ENCODE measurements at places on chromosomes 4 and X.

GRCh38 chrX:115363372-115363771, 73.9 kb downstream of the LUZP4 start:
- no peak overlapping the region for H3K4me3 ChIP-seq
- DNase-seq: no peak
- no peaks in the 10 kb centered on the region for H3K27me3 ChIP-seq
- no peaks in the 10 kb centered on the region for H3K4me1 ChIP-seq
- no peak overlapping the region for H3K27ac ChIP-seq

DNA sequence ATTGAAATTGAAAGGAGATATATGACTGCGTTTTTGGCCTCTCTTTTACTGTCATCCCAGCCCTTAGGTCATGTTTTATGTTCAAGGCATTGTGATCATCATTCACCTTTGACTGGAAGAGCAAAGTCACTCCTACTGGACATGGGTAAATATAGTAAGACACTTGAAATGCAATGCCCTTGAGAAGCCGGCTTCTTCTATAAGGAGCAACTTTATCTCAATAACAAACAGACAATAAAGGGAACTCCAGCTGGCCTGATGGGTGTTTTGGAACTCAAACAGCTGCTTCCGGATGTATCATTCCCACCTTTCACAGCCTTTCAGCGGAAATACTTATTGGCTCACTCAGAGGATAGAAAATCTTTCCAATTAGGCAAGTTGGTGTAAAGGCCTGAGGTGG, 65.1 kb upstream of the C4orf54 start:
- no peaks in the 10 kb centered on the region for H3K36me3 ChIP-seq
- no peaks in the 10 kb centered on the region for H3K27me3 ChIP-seq
- no peak overlapping the region for H3K4me3 ChIP-seq
- no peak for DNase-seq
- no peak overlapping the region for H3K27ac ChIP-seq

GRCh38 chr4:185835336-185835735, 23.3 kb upstream of the SORBS2 start:
- H3K27ac ChIP-seq: peak overlapping the region; percentile 79
- H3K27me3 ChIP-seq: no peaks in the 10 kb centered on the region

DNA sequence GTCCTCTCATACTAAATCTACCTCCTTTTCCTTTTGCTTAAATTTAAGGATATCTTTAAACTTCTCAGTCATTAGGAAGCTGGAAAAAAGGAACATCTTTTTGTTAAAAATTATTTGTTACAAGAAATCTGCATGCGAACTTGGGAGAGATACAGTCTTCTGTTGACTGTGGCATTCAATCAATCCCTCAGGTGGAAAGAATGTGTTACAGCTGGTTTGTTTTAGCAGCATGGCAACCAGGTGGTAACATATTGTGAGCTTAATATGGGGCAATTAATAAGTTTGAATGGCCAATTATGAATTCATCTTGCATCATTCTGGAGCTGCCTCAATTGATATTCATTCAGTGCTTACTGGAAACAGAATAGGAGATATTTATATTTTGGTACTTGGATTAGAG, 135.0 kb downstream of the GC start:
- H3K4me1 ChIP-seq: peaks cover 3% of the 10 kb centered on the region
- H3K36me3 ChIP-seq: no peaks in the 10 kb centered on the region
- H3K27me3 ChIP-seq: no peaks in the 10 kb centered on the region
- no peak overlapping the region for H3K27ac ChIP-seq
- H3K4me3 ChIP-seq: no peak overlapping the region

DNA sequence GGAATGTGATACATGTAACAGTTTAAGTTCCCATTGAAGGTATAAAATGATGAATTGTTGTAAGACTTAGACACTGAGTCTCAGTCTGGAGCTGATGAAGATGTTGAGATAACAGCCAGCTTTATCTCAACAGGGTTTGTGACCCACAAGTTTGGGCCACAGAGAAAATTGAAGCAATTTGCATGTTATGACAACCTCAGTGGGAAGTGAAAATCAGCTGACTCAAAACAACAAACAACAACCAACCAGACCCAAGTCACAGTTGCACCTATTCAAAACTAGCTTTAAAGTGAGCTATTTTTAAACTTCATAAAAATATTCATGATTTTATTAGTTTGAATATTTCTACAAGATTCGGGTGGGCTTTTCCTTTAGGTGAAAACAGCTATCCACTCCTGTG, 8.0 kb downstream of the SFRP2 start:
- H3K27me3 ChIP-seq: no peaks in the 10 kb centered on the region
- H3K27ac ChIP-seq: no peak overlapping the region
- H3K36me3 ChIP-seq: no peaks in the 10 kb centered on the region
- H3K4me1 ChIP-seq: no peaks in the 10 kb centered on the region
- H3K4me3 ChIP-seq: no peak overlapping the region
- no peak for DNase-seq

DNA sequence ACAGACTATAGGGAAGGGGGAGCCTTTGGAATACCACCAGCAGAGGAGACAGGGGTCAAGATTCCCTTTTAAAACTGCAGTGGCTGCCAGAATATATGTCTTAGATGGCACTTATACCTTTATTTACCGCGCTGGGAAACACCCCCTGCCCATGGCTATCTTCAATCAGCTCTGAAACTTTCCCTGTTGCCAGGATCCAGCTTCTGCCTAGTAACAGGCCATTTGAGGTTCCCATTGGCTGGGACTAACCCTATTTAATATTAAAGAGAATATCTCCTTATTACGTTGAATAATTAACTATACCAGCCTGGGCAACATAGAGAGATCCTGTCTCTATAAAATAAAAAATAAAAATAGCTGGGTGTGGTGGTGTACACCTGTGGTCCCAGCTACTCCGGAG, 23.8 kb downstream of the SOWAHB start:
- H3K27ac ChIP-seq: no peak overlapping the region
- no peak overlapping the region for H3K4me3 ChIP-seq
- H3K4me1 ChIP-seq: no peaks in the 10 kb centered on the region
- DNase-seq: no peak
- H3K36me3 ChIP-seq: no peaks in the 10 kb centered on the region
- no peaks in the 10 kb centered on the region for H3K27me3 ChIP-seq

DNA sequence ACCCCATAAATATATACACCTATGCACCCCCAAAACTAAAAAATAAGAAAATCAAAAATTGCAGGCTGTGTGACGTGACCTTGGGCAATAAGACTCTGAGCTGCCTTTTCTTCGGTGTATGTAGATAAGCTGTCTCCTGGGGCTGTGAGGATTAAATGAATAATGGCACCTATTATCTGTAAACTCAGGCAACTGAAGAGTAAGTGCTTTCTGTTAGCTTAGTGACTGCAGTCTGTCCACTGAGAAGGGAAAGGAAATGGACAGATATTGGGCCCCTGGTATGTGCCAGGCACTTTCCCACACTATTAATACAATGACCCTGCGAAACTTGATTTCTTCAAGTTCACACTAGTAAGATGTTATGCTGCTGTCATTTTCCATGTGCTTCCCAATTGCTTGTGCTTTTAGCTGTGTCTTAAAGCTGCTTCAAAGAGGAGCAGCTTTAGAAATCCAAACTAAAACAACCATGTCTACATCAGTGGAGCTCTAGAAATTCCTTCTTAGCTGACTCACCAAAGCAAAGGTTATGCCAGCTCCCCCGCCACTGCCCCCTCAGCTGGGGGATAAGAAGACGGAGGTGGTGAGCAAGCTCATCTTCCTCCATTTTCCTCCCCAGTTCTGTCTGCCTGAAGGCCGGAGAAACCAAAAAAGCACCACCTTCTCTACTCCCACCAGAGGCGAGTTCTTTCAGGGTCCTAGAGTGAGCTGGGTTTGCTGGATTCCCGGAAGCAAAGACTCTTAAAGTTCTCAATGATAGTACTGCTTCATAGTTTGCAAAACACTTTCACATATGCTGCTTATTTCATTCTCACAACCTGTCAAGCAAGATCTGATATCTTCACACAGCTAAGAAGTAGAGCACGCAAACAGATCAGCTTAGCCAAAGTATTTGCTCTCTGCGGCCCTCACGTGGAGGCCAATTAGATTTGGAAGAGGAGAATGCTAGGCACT, 8.8 kb upstream of the DGAT2L6 start:
- H3K27ac ChIP-seq: no peak overlapping the region
- no peak for DNase-seq
- no peaks in the 10 kb centered on the region for H3K4me1 ChIP-seq
- H3K36me3 ChIP-seq: no peaks in the 10 kb centered on the region
- no peaks in the 10 kb centered on the region for H3K27me3 ChIP-seq

DNA sequence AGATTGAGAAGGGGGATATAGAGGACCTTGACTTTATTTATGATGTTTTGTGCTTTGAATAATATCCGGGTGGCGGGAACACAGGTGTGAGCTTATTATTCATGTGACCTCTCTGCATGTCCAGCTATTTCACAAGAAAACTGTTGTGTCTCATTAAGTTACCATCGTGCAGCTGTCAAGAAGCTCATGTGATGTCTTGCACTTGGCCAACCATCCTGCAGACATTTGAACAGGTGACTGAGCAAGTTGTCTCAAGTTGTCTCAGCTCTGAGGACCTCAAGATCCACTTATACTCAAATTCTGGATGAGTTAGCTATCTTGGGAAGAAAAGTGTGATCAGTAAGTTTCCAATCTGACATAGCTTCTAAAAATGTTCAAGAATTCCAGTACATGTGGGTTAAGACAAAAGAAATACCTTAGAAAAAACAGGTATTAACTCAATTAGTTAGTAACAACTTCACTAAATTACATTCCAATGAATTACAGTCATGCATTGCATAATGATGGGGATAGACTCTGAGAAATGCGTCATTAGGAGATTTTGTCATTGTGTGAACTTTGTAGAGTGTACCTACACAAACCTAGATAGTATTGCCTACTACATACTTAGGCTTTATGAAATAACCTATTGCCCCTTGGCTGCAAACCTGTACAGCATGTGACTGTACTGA, 462.2 kb downstream of the INPP4B start:
- H3K4me1 ChIP-seq: no peaks in the 10 kb centered on the region
- H3K36me3 ChIP-seq: no peaks in the 10 kb centered on the region
- no peak overlapping the region for H3K27ac ChIP-seq
- no peak for DNase-seq

- no peak overlapping the region for H3K27ac ChIP-seq
- H3K4me1 ChIP-seq: no peaks in the 10 kb centered on the region
- H3K36me3 ChIP-seq: no peaks in the 10 kb centered on the region
- no peaks in the 10 kb centered on the region for H3K27me3 ChIP-seq
- DNase-seq: no peak
Measured at GRCh38 chrX:15989716-15990115, 133.6 kb upstream of the GRPR start.

GRCh38 chrX:145213504-145213903, 33.8 kb upstream of the SPANXN1 start:
- no peak for DNase-seq
- no peak overlapping the region for H3K4me3 ChIP-seq
- no peaks in the 10 kb centered on the region for H3K36me3 ChIP-seq
- H3K27me3 ChIP-seq: no peaks in the 10 kb centered on the region
- no peaks in the 10 kb centered on the region for H3K4me1 ChIP-seq

DNA sequence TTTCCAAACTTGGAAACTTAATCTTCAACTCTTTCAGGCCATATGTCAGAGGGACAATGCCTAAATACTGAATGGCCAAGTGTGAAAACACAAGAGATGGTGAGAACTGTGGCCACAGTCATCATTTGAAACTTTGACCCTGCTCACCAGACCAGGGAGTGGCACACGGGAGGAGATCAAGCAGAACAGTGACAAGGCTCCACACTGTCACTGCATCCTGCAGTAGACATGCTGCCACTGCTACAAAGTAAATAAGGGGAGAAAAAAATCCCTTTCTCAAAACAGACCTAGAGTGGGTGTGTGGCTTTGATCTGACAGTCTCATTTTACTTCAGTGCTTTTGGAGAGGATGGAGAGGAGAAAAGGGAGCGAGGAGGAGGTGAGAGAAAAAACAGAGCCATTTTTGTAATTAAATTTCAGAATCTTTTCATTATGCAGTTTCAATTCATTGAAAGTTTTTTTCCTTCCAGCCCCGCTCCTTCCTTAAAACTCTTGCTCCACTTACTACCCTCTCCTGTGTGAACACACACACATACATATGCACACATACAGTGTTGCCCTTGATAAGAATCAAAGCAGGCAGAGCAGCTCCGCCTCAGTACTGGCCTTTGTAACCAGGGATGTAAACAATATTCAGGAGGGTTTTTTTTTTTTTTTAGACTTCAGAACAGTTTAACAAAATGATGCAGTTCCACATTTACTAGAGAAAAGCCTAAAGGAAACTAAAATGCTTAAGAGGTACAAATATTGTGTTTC, 34.4 kb downstream of the NEXMIF start:
- no peaks in the 10 kb centered on the region for H3K27me3 ChIP-seq
- no peak for DNase-seq
- no peaks in the 10 kb centered on the region for H3K4me1 ChIP-seq
- no peaks in the 10 kb centered on the region for H3K36me3 ChIP-seq
- H3K27ac ChIP-seq: no peak overlapping the region
- H3K4me3 ChIP-seq: no peak overlapping the region

DNA sequence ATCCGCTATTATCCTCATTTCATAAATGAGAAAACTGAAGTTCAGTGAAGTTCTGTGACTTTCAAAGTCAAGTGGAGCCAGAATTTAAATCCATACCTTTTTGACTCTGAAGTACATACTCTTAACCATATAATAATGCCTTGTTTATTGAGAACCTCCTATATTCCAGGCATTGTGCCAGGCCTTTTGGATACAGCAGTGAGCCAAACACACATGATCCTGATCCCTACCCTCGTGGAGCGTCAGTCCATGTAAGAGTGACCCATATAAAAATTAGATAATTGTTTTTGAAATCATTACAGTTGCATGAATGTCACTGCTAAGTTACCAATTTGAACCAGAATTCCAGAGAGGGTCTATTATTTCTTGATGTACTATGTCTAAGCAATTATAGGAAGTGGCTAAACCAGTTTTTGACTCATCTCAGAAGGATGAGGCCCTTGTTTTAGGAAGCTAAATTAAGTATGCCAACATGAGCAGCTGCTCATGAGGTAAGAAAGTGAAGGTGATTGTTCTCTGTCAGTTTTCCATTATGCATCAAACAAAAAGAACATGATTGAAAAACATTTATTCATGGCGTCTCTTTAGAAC, 289.5 kb downstream of the GLUD2 start:
- no peaks in the 10 kb centered on the region for H3K27me3 ChIP-seq
- no peak for DNase-seq
- H3K36me3 ChIP-seq: no peaks in the 10 kb centered on the region

DNA sequence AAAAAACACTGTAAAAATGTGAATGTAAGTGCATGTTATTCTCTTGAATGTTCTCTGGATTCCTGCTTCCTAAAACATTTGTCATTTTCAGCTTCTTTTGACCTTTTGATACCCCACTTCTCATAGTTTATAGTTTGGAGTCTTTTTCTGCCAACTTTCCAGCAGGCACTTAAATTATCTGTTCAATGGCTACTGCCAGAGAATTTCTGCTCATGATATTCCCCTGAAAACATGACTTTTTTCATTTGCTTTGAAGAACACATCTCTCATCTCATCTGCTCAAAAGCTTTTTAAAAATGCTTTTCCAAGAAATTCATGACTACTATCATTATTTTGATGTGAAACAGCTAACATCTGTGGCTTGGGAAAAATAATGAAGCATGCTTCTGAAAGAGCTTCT, 269.7 kb upstream of the PCDH7 start:
- H3K27ac ChIP-seq: no peak overlapping the region
- DNase-seq: no peak
- no peaks in the 10 kb centered on the region for H3K27me3 ChIP-seq
- no peaks in the 10 kb centered on the region for H3K4me1 ChIP-seq

- DNase-seq: no peak
- no peaks in the 10 kb centered on the region for H3K4me1 ChIP-seq
- no peaks in the 10 kb centered on the region for H3K36me3 ChIP-seq
- no peak overlapping the region for H3K4me3 ChIP-seq
- H3K27ac ChIP-seq: no peak overlapping the region
Measured at GRCh38 chrX:23344904-23345271, 10.2 kb downstream of the PTCHD1 start.
